Vagina (tissue), 2 donors: ENCODE measurements at places on chromosomes 7 and 10. TPM values are rescaled to one million over a fixed set of nuclear protein-coding genes. Genes with fewer than 3 reads are reported as not detected.

LRGUK gene
- 2.9 TPM for total RNA-seq

DNA sequence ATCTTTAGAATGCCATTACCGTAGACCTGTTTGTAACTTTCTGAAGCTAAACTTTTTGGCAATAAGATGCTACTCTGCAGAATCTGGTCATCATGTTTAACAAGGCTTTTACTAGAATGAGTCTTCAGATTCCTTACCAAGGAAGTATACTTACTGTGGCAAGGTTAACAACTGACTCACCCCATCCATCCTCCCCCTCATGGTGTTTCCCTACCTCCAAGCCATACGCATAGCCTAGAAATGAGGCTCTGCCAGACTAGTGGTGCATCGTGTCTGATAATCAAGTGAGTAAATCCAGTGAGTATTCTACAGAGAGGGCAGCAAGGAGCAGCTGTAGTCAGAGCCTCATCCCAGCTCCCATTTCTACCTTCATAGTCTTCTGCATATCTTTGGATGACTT lies 223.6 kb downstream of the IPMK start:
- DNase-seq = no peak
- H3K27me3 ChIP-seq = no peaks in the 10 kb centered on the region
- no peak overlapping the region for H3K27ac ChIP-seq
- H3K4me1 ChIP-seq = no peaks in the 10 kb centered on the region
- H3K4me3 ChIP-seq = no peak overlapping the region

DNA sequence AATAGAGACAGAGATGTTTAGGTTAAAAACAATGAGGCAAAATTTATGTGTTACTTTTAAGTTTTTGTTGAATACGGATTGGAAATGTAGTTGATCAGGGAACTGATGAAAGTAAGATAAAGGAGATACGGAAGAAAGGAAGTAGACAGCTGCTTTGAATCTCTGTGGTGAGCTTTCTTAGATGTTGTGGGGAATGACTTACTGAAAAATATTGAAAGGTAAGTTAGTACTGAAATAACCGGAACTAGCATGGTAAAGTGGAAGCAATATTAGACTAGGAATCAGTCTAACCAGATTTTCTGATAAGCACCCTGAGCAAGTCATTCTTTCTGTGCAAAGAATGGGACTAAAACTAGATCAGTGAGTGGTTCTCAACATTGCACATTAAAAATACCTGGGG lies 34.8 kb downstream of the LUC7L2 start:
- DNase-seq = no peak
- H3K36me3 ChIP-seq = peaks cover 21% of the 10 kb centered on the region
- no peak overlapping the region for H3K4me3 ChIP-seq

GJD4 gene
- not detected for total RNA-seq

ZNF438 gene
- 11.8 TPM for total RNA-seq

GRCh38 chr10:60769406-60769805 lies 8.9 kb upstream of the CDK1 start:
- no peak overlapping the region for H3K4me3 ChIP-seq
- H3K36me3 ChIP-seq = no peaks in the 10 kb centered on the region
- H3K4me1 ChIP-seq = peaks cover 7% of the 10 kb centered on the region
- DNase-seq = no peak
- no peaks in the 10 kb centered on the region for H3K27me3 ChIP-seq
